ENCODE measurements at places on chromosomes 6 and 20.

DNA sequence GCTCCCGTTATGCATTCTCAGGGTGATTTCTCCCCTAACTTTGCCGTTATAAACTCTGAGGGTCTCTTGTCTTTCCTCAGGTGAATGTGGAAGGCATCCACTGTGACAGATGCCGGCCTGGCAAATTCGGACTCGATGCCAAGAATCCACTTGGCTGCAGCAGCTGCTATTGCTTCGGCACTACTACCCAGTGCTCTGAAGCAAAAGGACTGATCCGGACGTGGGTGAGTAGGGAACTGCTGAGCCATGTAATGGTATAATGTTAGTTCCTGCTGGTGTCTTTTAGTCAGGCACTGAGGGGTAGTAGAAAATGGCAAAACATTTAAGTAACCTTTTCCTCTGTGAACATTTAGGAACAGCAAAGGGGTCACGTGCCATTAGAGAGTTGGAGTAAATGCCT, 395.4 kb downstream of the ARHGAP18 start:
- DNase-seq = no peak

GRCh38 chr6:158113802-158114201, 54.3 kb downstream of the SERAC1 start:
- DNase-seq = no peak

DNA sequence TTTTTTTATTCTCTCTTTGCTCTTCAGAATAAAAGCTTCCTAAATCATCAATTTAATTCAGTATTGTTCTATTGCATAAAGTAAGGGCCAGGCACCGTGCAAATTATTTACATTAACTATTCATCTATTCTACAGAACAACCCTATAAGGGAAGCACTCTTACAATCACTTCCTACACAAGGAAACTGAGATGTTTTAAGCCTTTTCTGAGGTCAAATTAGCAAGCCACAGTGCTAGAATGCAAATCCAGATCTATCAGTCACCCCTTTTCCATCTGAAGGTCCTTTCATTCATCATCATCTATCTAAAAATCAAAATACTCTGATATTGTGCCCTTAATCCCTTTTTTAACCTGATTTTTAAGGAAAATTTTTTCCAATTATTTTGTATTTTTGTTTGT, 31.2 kb downstream of the FRK start:
- DNase-seq = no peak

GRCh38 chr6:30947231-30947630, 6.5 kb downstream of the MUCL3 start:
- no peak for DNase-seq

DNA sequence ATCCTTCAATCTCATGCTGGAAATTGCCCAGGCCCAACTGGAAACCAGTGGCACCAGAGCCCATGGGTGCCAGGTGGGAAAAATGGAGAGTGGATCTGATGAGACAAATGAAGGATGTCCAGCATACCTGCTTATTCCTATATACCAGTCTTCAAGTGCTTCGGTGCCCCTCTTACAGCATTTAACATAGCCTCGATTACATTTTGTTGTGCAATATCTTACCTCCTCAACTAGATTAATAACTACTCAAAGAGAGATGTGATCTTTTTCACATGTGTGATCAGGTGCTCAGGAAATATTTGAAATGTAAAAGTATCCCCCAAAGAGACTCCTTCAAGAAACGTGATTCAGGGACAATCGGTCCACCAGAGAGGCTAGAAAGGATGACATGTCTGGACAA, 4.8 kb upstream of the ANKRD66 start:
- no peak for DNase-seq

- no peak for DNase-seq
Measured at GRCh38 chr6:113495521-113495920, 361.6 kb upstream of the MARCKS start.

GRCh38 chr6:81750681-81751387, 1.6 kb downstream of the TENT5A start:
- DNase-seq = no peak

GRCh38 chr6:130717657-130718056, 109.5 kb upstream of the SMLR1 start:
- no peak for DNase-seq

DNA sequence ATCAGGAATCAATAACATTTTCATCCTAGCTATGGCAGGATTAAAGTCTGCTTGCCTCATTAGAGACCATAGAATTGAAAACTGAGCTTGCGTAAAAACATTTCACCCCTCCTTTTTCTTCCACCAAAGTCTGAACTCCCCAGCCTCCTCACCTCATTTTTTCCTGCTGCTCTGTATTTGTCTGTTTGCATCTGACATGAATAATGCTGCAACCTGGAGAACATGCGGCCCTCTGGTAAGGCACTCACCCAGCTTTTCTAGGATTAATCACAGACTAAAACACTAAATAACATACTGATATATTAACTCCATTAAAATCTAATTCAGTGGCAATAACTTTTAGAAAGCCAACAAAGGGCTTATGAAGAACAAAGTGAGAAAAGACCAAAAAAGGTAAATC, 677.7 kb upstream of the NRSN1 start:
- no peak for DNase-seq

GRCh38 chr20:51583499-51583898, 41.0 kb upstream of the NFATC2 start:
- no peak for DNase-seq

- peak; percentile 18 for DNase-seq
Measured at GRCh38 chr6:100880149-100880852, 828 bp downstream of the ASCC3 start.

DNA sequence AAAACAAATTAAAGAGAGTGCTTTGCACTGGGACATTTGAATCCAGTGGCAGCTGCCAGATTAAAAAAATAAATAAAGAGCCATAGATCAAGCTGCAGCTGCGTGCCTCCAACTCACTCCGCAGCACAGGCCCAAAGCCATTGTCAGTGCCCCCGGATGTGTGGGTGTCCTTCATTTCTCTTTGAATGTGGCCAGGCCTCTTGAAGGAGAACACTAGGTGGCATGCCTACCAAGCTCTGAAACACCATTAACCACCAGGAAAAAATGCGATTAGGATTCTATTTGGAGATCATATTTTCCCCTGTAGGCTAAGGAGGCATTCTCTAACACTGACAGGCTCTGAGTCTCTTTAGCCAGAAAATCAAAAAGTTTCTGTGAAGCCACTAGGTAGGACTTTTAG, 549.8 kb downstream of the PRKN start:
- no peak for DNase-seq

- no peak for DNase-seq
Measured at GRCh38 chr6:20173833-20174792, 38.2 kb downstream of the MBOAT1 start.

- DNase-seq = no peak
Measured at GRCh38 chr6:47126647-47127391, 84.7 kb upstream of the ADGRF1 start.

- no peak for DNase-seq
Measured at GRCh38 chr6:45791211-45792168, 224.2 kb downstream of the CLIC5 start.

DNA sequence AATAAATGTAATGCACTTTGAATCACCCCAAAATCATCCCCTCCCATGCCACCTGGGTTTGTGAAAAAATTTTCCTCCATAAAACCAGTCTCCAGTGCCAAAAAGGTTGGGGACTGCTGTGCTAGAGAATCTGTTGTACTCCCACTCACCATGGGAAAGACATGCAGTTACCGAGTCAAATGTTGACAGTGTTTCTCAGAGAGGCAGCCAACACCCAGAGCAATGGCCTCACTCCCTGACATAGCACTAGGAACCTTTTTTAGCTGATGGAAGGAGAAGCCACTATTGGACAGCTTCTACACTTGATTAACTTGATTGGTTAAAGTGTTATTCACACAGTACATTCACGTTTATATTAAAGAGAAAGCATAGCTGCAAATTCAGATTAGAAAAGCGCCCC, 59.8 kb upstream of the MANEA start:
- DNase-seq = no peak

- DNase-seq = no peak
Measured at GRCh38 chr20:48787861-48788375, 39.9 kb downstream of the PREX1 start.

DNA sequence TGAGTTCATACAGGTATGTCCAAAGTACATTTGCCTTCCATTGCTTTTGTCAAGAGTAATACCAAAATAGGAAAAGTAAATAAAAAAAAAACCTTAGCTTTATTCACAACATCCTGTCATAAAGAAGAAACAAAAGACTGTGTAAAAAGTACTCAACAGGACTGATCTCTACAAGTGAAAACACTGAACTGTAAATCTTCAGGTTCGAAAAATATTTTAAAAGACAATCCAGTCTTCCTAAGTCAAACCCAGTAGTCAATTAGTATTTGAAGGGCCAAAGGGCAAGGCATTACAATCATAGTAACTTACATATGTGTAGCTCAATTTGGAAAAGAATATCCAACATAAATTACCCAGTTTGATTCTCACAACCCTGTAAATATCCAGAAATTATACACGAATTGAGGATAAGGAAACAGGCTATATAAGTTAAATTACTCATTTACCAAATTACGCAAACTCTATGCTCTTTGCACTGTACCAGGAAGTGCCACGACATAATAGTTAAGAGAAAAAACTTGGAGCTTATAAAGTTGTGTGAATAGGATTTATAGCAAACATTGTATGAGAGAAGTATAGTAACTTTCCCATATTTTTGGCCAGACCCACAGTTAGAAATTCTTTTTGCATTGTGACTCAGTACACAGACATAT, 21.2 kb downstream of the PTPRK start:
- no peak for DNase-seq

DNA sequence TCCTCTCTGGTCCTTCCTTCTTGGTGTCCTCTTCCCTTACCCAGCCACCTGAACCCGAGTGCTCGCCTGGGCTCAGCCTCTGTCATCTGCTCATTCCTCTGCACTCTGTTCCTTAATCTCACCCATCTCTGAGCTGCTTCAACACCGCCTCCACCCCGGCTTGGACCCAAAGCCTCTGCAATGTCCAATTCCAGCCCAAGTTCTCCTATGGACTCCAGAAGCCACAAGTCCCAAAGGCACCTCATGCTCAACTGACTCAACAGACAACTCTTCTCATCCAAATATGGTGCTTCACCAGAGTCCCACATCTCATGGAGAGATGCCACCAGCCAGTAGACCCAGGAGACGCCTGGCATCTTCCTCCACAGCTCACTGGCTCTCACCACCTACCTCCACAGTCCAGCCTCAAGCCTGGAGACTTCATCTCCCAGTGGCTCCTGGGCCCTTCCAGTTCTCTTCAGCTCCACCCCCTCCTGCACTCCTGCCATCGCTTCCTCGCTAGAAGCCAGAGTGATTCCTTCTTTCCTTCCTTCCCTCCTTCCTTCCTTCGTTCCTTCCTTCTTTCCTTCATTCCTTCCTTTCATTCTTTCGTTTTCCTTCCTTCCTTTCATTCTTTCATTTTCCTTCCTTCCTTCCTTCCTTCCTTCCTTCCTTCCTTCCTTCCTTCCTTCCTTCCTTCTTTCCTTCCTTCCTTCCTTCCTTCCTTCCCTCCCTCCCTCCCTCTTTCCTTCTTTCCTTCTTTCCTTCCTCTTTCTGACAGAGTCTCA, 40.9 kb upstream of the NNAT start:
- no peak for DNase-seq

DNA sequence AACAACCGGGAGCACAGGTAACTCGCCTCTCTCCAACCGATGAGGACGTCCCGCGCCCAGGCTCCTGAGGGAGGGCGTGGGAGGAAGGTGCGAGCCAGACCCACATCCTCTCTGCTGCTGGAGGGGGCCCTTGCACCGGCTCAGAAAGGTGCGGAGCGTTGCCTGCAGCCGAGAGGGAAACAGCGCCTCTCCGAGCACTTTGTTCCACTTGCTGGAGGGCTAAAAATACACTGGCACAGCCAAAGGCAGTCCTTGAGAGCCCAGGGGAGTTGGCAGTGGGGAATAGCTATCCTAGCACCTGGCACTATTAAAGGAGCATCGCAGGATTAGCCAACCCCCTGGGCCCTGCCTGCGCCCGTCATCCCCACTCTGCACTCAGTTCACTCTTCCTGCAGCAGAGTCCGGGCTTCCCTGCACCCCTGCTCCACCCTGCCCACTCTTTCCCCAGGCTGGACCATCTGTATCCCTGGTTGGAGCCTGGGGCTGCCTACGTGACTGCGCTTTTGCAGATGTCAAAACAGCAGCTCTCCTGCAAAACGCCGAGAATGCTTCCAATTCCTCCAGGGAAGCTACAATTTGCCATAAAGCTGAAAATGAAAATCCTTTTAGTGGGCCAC, 108.9 kb downstream of the SNX5 start:
- peak; percentile 25 for DNase-seq

- DNase-seq = no peak
Measured at GRCh38 chr20:57320358-57320757, 9.2 kb upstream of the SPO11 start.

- DNase-seq = no peak
Measured at GRCh38 chr6:101747160-101747559, 353.7 kb downstream of the GRIK2 start.

All from stimulated activated CD4-positive, alpha-beta T cell treated with anti-CD3 and anti-CD28 coated beads, Interleukin-15, amount 100 ng/mL, for 24 hours (primary cell).